ENCODE measurements at places on chromosomes 5 and 9. TPM values are rescaled to one million over a fixed set of nuclear protein-coding genes. Genes with fewer than 3 reads are reported as not detected.

The CCDC187 gene
- not detected for total RNA-seq

The IL5 gene
- total RNA-seq = not detected

The CDKN2A gene
- 25.8 TPM for total RNA-seq

The HTR1A gene
- not detected for total RNA-seq

The FAM221B gene
- total RNA-seq = not detected

The RALGPS1 gene
- total RNA-seq = 15.2 TPM
